ENCODE measurements at places on chromosomes 13 and 19.

DNA sequence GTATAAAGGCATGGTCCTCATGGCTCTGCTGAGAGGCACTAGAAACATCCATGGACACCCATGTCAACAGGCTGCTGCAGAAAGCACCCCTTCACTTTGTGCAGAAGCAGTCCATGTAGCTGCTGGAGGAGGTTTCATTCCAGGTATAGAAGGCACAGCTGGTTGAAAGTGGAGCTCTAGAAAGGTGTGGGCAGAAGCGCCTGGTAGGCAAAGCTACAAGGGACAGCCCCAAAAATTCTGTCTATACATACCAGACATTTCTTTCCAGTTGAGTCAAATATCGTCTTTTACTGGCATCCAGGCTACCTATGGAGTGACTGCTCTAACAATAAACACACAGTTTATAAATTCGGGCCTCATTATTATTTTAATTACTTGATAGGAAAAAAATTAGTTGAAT lies 129.3 kb downstream of the ENOX1 start:
- no peak for DNase-seq

- no peak for DNase-seq
Observed at GRCh38 chr13:30600496-30600895, 17.2 kb upstream of the USPL1 start.

DNA sequence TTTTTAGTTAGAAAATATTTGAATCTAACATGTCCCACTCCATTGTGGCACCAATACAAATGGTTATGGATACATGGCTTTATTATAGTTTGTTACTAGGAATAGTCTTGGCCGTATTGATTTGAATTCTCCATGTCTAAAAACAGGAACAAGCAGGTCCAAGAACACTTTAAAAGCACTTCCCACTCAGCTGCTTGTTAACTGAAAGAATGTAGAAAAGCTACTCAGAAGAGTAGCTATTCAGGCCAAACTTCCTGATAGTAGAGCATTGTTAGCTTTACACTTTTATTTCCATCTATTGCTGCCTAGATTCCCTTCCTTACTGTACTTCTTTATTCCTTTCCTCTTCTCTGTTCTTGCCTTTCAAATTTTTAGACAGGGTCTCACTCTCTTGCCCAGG lies 6.9 kb downstream of the PIBF1 start:
- DNase-seq, result no peak

DNA sequence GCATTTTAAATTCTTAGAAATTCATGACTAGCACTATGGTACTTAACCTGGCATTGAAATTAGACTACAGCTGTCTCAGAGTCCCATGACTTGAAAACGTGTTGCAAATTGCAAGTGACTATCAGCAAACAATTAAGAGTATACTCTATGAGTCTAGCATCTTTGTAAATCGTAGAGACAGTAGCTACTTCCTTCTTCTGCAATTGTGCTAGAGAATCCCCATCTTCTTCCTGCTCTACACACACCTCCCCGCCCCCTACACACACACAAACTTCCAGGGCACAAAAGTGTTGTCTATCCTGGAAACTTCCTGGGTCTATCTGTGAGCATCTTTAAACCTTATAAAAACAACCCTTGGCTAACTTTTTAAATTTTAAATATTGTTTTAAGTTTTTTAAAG lies 35.2 kb upstream of the MIR17HG start:
- DNase-seq, result no peak

- DNase-seq, result no peak
Observed at GRCh38 chr13:35764326-35765015, 288.0 kb upstream of the MAB21L1 start.
